ENCODE measurements at places on chromosomes 6 and 20.

DNA sequence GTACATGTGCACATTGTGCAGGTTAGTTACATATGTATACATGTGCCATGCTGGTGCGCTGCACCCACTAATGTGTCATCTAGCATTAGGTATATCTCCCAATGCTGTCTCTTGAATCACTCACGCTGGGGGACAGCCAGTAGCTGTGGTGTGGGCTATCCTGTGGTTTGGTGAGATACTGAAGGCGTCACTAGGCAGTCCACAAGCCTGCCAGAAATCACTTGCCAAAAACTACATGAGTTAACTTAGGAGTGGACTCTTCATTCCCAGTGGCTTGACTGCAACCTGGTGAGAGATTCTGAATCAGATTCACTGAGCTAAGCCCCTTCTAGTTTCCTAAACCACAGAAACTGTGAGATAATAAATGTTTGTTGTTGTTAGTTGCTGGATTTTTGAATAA, 191.3 kb downstream of the TSHZ2 start:
- no peak for DNase-seq

- no peak for DNase-seq
These were observed 256.7 kb upstream of the CNR1 start for GRCh38 chr6:88422831-88423230.

GRCh38 chr6:168163096-168163731, 84.2 kb upstream of the FRMD1 start:
- no peak for DNase-seq

- no peak for DNase-seq
These were observed 91.2 kb upstream of the TMEM181 start for GRCh38 chr6:158468666-158469065.
